A549 (cell line): ENCODE measurements at places on chromosomes 12 and 14.

GRCh38 chr12:49332441-49332861 lies 4.5 kb downstream of the C1QL4 start:
- DNase-seq = no peak

DNA sequence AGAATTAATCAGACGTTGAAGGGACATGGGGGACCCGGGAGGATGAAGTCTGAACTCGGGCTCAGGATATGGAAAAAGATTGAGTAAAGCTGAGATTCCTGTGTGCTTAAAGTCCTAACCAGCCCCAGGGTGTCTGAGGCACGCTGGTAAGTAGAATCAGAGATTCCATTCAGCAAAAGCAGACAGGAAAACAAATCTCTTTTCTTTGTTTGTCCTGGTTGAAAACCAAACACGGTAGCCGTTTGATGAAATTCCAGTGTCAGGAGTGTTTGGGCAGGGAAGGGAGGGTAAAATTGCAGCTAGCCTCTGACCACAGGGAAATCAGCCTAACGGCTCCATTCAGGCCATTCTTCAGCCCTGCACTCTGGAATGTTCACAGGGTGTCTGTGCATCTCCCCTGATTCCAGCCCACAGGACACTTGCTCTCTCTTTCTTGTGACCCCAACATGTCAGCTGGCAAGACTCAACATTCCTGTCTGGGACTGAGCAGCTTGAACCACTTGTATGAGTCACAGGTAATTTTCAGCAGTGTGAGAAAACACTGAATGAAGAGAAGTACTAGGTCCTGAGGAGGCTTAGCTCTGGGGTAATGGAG lies 31.0 kb downstream of the NINJ2 start:
- DNase-seq = peak; percentile 98

- DNase-seq = no peak
These were observed 232.9 kb upstream of the TMTC1 start for GRCh38 chr12:30016540-30017055.

DNA sequence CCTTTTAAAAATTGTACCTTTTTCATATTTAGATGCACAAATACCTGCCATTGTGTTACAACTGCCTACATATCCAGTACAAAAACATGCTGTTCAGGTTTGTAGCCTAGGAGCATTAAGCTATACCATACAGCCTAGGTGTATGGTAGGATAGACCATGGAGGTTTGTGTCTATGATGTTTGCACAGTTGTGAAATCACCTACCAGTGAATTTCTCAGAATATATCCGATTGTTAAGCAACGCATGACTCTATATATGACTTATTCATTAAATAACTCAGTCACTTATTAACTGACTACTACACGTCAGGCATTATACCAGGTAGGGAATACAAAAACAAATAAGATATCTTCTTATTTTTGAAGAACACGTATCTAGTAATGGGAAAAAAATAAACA lies 26.2 kb upstream of the ETNK1 start:
- peak; percentile 52 for DNase-seq

- DNase-seq = no peak
These were observed 154.3 kb downstream of the NTF3 start for GRCh38 chr12:5586201-5586600.
